Glomerular endothelial cell (primary cell): ENCODE measurements at places on chromosomes 7 and 10. TPM values are rescaled to one million over a fixed set of nuclear protein-coding genes. Genes with fewer than 3 reads are reported as not detected.

Gene EBLN1
- total RNA-seq, result not detected in 2 replicates

Gene BTBD16
- 0.47 TPM in 1 of 2 replicates, not detected in the other for total RNA-seq

Gene APBB1IP
- 0.47 and 0.68 TPM in 2 replicates for total RNA-seq

Gene GNGT1
- total RNA-seq, result not detected in 2 replicates

DNA sequence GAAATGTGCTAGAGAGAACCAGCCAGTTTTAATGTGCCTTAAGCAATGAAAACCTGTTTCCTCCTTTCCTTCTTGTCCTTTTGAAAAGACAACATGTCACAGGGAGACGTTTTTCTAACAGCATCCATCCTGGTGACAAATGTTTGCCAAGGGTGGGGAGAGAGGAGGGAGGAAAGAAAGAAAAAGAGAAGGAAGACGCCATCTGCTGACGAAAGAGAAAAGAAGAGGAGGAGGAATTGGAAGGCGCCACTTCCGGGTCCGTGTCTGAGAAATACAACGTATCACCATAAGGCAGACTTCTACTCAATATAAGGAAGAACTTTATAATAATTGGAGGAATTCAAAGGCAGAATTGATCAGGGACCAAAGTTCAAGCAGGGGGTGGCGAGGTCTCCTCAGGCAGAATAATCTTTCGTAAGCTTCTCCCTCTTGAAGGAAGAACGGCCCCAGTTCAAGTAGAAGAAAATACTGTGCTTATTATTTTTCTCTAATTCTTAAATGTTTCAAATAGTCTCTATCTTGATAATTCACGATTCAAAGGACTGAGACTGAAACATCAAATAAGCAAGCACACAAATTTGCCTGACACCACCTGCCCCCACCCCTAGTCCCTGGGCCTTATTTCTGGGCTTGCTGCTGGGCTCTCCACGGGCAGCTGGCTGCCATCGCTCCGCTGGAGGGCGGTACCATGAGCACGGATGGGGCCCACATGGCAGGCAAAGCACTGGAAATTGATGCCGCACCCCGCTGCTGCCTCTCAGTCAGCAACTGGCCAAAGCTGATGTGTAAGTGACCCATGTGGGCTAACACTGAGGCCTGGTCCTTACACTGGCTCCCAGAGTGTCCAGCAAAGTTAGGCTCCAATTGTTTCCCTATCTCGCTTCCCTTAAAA, 273.7 kb upstream of the KLF14 start:
- no peak for DNase-seq

DNA sequence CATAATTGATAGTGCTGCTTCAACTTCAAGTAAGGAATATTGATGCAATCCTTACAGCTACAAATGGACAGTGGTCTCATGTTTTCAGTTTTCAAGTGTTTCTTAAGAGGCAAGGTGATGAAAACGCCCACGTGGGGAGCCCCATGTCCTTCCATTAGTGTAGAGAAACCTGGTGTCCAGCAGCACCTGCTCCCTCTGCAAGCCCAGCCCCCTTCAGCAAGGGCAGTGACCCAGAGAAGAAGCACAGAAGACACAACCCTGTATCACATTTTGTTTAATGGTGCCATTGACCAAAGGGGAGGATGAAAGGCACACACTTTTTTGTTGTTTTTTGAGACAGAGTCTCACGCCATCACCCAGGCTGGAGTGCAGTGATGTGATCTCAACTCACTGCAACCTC, 143.7 kb downstream of the EGFR start:
- no peak for DNase-seq

DNA sequence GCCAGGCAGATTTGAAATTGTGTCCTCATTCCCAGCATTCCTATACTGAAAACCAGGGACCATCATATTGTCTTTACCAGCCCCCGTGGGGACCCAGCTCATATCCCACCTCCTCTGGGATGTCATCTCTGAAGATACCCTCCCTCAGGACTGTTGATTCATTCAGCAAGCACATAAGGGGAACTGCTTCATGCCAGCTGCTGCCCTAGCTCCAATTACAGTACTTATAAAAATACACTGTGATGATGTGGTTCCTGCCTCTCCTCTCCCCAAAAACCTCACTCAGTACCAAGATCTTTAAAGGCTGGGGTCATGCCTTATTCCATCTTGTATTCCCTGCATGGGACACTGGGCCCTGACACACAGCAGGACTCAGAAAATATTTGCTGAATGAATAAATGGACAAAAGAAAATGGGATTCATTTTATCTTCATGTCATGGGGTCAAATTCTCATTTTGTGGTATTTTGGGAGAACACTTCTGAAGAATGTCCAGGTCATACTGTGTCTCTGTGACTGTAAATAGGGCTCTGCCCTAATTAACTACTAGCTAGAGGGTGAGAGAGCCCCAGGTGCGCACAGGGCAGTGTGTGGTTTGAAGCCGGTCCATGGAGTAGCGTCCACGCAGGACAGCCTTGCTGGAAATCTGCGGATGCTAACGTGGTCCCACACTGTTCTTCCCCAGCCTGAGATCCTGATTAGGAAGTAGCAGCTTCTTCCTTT, 29.0 kb upstream of the DAGLB start:
- DNase-seq, result no peak

DNA sequence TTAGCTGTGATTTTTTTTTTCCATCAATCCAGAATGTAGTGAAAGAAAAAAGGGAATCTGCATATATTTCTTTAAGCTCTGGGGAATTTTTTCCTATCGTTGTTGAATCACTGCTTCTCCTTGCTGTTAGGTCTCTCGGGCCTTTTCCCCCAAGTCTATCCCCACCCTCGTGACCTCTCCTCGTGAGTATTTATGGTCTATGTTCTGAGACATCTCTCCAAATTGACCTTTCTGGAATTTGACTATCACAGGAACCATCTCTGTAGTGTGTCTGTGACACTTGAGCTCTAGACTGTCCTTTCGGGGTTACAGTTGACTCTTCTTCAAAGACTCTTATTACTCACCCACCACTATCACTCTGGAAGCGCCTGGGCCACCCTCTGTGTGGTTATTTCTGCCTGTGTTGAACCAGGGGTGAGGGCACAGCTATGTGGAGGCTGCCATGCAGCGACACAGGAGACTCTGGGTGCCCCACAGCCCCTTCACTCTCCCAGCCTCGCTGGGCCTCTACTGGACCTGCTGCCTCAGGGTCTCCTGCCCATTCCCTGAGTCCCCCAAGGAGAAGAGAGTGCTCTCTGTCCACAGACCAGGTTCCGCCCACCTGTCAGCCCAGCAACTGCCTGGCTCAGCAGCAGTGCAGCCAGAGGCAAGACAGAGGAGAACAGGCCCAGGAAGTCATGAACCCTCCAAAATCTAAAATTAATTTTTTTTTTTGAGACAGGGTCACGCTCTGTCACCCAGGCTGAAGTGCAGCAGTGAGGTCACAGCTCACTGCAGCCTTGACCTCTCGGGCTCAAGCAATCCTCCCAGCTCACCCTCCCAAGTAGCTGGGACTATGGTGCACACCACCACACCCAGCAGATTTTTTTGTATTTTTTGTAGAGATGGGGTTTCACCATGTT, 45.7 kb upstream of the PTPRN2 start:
- no peak for DNase-seq

DNA sequence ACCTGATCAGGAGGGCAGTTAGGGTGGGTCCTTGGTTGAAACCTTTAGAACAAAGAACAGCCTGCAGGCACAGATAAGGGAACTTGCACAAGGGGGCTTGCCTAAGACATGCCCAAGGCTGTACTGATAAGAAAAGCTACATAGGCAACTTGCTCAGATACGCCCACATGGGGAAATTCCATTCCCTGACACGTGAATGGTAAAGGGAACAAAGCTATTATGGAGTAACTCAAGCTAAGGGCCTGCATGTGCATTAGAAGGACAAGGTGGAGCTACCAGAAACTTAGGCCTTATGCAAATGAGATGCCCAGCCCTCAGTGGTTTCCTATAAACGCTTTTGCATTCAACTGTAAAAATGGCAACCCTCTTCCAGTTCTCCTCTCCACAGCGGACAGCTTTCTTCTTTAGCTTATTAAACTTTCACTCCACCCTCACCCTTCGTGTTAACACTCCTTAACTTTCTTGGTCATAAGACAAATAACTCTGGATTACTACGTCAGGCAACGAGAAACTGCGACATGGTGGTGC, 1192.1 kb upstream of the CELF2 start:
- DNase-seq, result no peak

DNA sequence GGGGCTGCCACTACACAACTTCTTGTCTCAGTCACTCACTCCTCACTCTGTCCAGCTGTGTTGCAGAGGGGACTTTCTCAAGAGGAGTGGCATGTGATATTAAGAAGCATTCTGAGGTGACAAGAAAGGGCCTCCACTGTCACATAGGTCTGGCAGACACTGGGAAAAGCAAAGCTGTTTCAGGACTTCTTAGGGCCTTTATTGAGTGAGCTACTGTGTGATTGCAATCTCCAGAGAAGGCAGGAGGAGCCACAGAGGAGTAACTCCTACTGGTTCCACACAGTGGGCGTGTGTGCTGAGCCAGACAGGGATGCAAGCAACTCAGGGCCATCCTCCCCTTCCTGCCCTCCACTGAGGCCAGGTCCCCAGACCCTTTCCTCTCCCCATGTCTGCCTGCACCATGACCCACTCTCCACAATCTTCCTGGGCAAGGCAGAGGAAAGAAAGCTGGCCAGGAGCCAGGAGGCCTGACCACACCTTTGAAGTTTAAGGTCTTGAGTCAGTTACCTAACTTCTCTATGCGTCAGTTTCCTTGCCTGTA, 262.0 kb upstream of the ZMIZ1 start:
- no peak for DNase-seq

DNA sequence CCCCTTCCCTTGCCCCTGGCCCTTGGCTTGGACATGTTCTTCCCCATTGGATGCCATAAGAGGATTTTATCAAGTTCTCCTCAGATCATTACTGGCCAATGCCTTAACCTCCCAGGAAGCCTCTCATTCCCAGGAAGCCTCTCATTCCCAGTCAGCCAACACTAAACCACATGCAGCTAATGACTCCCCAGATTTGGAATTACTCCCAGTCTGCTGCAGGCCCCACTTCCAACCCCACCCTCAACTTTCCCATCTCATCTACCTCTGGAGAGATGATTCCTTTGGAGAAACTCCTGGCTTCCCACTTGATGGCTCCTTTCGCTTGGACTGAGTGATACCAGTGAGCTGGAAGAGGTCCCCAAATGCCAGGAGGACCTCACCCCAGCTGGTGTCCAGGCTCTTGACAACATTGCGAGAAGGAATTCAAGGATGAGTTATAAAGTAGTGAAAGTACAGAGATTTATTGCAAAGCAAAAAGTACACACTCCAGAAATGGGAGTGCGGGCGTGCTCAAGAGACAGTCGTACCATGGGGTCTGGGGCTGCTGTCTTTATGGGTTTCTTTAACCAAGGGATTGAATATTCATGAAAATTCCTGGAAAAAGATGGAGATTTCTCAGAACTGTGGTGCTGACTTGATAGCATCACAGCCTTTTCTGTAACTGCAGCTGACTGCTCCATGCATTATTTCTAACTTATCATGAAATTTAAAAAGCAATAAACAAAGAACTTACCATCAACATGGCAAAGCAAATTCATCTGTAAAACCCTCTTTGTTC, 117.2 kb upstream of the ADCY1 start:
- DNase-seq, result no peak

DNA sequence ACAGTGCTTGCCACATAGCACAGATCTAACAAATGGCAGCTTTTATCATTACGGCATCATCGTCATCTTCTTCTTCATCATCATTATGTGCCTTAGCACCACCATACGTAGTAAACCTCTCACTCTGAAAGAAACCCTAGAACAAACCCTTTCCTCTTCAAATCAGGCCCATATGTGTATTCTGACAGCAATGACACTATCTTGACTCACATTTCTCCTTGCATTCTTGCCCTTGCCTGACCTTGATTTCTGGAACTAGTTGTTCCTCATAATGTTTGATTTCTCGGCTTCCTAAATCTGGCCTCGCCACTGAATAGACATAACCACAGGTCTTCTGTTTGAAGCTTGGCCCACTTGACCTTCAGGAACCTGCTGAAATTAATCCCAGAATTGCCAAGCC, 115.3 kb downstream of the DGKI start:
- no peak for DNase-seq

GRCh38 chr10:132563485-132564248, 26.1 kb downstream of the INPP5A start:
- no peak for DNase-seq

GRCh38 chr10:125086691-125087090, 73.7 kb downstream of the CTBP2 start:
- DNase-seq, result no peak

DNA sequence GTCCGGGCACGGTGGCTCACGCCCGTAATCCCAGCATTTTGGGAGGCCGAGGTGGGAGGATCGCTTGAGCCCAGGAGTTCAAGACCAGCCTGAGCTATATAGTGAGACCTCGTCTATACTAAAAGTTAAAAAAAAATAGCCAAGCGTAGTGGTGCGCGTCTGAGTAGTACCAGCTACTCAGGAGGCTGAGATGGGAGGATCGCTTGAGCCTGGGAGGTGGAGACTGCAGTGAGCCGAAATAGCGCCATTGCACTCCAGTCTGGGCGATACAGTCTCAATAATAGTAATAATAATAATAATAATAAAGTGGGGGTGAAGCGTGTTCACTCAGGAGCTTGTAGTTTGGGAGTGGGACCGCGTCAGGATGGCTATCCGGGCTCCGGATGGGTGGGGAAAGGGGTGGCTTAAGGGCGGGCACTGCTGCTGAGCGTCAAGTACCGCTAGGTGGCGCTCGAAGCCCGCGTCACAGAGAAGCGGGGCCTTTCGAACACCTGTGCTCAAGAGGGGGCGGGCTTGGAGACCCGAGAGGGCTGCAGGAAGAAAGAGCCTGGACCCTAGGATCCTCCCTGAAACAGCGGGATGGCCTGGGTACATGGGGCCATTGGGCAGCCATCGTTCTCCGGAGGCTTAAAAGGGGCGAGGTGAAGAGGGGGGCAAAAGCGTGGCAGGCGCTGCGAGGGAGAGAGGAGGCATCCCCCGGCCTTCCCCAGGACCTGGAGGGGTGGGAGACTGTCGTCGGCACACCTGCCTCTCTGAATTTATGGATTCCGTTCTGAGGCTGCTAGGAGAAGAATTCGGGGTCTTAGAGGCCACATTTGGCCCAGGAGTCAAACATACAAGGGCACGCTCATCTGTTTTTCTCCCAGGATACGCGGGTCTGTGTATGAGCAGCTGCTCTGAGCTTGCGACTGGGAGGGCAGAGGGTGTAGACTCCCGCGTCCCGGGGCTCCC, 14.5 kb downstream of the LBX1 start:
- DNase-seq, result no peak

DNA sequence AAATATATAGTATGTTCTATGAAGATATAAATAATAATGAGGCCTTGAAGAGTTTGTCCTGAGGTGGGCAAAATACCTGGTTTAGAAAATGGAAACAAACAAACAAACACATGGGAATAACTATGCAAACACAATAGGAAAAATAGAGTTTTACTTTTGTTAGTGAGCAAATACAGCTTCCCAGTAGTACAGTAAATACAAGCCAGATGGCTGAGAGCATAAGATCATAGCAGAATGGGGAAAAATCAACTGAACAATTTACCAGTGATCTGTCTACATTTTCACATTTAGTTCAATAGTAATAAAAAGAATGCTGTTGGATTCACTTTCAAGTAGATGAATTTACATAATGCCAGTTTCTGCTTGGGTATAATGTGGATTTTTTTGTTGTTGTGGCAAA, 45.1 kb downstream of the ADD3 start:
- DNase-seq, result no peak

GRCh38 chr10:130358981-130359650, 222.9 kb downstream of the GLRX3 start:
- no peak for DNase-seq

GRCh38 chr7:128100225-128100948, 69.2 kb upstream of the LRRC4 start:
- no peak for DNase-seq
